ENCODE measurements at places on chromosomes 7 and 10. TPM values are rescaled to one million over a fixed set of nuclear protein-coding genes. Genes with fewer than 3 reads are reported as not detected.

DNA sequence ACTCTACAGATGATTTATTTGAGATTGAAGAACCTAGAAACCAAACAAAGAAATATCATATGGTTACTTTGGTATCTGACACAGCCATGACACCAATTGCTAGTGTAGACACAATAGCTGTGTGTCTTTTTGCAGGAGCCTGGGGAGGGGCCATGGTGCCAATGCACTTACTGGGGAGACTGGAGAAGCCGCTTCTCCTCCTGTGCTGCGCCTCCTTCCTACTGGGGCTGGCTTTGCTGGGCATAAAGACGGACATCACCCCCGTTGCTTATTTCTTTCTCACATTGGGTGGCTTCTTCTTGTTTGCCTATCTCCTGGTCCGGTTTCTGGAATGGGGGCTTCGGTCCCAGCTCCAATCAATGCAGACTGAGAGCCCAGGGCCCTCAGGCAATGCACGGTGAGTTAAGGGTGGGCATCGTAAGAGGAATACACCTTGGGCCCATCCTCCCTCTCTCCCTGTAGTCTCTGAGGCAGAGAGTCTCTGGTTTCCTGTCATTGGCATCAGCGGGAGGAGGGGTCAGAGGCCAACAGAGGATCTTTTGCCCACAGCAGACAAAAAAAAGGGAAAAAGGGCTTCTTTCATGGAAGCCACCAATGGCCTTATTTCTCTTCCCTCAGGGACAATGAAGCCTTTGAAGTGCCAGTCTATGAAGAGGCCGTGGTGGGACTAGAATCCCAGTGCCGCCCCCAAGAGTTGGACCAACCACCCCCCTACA is 1.2 kb downstream of the TMEM139 start:
- no peak for DNase-seq

DNA sequence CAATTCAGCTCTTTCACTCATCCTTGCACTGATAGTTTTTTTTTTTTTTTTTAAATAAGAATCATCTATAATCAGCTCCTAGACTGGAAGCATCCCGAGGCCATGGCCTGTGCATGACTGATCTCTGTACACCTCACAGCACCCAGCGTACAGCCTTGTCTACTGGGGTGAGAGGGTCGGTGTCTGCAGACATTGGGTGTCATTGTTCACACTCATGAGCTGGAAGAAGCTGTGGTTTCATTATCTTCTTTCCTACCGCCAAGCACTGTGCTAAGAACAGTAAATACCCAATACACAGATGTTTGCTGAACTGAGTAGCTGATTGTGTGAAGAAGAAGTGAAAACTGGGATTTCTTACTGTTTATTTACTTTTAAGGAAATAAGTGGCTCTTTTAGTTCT is 123.6 kb downstream of the CLEC2L start:
- no peak for DNase-seq

DNA sequence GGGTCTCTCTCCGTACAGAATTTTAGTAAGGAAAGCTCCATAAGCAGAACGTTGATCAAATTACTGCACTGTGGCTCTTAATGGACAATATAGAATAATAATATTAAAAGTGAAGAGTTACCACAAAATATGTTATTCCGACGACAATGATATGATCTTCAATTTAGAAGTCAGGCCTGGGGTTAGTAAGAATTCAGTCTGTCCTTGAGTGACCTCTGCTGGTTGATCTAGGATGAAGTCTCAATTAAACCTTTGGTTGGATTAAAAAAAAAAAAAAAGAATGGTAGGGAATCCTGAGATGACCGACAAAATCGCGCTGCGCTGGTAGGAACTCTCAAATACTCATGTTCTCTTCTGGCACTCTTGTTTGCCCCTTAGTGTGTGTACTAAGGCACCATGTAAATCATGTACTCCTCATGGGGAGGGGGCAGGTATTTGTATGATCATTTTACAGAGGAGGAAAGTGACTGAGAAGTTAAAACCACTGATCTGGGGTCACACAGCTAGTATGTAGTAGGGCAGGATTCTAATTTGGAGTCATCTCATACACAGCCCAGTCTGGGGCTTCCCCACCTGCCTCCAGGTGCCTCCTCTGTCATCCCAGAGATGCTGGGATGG is 161.3 kb upstream of the NPVF start:
- no peak for DNase-seq

GRCh38 chr10:62374862-62375710 is 917 bp downstream of the ZNF365 start:
- no peak for DNase-seq

- DNase-seq = no peak
These were observed 42.8 kb upstream of the GNA12 start for GRCh38 chr7:2886900-2887299.

GRCh38 chr10:103580430-103580829 is 86.9 kb downstream of the NEURL1 start:
- DNase-seq = no peak

DNA sequence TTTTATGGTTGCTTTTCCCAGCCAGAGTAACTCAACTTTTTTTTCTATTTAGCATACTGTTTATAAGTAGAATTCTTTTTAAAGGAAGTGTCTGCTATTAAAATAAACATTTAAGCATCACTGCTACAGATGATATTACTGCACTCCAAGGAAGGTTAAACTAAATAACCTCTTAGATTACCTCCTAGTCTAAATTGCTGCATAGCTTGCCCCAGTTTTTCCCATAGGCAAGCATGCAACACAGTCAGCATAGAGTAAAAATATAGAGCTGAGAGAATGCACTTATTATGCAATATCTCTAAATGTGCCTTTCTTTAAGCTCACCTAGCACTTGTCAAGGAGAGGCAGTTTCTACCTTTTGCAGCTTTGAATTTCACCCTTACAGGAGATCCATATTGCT is 1392.4 kb upstream of the CELF2 start:
- no peak for DNase-seq

- DNase-seq = no peak
These were observed 67.2 kb downstream of the CCSER2 start for GRCh38 chr10:84395581-84395980.

GRCh38 chr7:98185101-98185500 is 26.1 kb upstream of the BHLHA15 start:
- DNase-seq = no peak

DNA sequence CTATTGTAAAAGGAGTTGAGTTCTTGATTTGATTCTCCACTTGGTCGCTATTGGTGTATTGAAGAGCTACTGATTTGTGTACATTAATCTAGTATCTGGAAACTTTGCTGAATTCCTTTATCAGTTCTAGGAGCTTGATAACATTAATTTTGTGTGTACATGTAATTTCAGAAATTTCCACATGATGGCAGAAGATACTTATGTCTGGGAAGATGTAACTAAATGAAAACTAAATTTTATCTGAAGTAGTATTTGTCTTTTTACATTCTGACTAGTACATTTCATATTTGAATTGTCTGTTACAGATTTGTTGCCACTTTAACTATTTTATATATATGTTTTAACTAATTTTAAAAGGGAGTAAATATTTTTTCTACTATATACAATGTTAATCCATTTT is 27.6 kb downstream of the SDHAF3 start:
- no peak for DNase-seq

- DNase-seq = no peak
These were observed 30.5 kb downstream of the TFAM start for GRCh38 chr10:58415757-58416156.

- DNase-seq = no peak
These were observed 282.1 kb upstream of the BMPER start for GRCh38 chr7:33623267-33623666.

DNA sequence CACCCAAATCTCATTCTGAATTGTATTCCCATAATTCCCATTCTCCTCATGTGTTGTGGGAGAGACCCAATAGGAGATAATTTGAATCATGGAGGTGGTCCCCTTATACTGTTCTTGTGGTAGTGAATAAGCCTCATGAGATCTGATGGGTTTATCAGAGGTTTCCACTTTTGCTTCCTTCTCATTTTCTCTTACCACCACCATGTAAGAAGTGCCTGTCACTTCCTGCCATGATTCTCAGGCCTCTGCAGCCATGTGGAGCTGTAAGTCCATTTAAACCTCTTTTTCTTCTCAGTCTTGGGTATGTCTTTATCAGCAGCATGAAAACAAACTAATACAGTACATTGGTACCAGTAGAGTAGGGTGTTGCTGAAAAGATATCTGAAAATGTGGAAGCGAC is 98.2 kb upstream of the ASAH2 start:
- DNase-seq = no peak

GRCh38 chr10:13270877-13271551 is 28.9 kb downstream of the PHYH start:
- DNase-seq = no peak

DNA sequence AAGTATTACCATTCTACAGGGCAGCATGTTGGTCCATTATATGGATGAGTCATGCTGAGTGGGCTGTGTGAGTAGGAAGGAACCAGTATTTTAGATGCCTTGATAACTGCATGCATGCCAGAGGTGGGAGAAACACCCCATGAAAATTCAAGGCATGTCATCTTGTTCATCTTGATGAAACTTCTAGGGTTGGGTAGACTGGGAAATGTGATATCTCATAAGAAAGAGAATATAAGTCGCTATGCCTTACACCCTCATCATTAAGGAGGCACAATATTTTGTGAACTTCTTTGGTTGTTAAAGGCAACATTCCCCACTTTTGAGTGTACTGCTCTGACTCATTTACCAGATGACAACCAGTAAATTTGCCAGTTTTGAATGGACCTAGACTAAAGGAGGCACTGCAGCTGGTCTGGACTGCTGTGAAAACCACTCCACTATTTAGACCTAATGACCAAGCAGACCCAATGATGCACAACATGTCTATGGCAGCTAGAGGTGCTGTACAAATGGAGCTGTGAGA is 48.0 kb downstream of the ZNF365 start:
- no peak for DNase-seq

GRCh38 chr10:824946-825345 is 106.6 kb downstream of the LARP4B start:
- DNase-seq = no peak

- DNase-seq = no peak
These were observed 68.4 kb downstream of the RALA start for GRCh38 chr7:39691821-39692220.

DNA sequence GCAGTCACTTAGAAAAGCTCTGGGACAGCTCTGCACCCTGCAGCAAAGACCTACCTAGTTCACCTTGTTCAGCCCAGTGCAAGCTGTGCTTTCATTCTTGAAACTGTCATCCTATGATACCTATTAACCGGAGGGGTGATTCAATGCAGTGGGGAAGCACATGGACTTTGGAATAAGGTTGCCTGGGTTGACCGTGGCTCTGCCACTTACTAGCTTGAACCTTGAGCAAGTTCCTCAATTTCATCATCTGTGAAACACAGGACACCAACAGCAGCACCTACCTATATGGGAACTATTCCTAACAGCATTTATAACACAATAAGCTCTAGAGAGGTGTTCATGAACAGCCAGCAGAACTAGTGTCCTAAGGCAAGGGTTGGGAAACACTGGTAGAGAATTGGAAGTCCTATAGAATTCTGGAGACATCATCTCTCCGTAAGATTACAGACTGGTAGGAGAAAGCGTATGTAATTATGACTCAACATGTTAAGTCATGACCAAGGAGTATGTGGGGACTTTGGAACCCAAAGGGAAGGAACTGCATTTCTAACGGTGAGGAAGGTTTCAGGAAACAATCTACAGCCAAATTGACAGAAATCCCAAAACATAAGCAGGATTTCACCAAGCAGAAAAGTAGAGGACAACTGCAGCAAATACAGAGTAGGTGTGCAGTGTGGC is 270.0 kb downstream of the USP6NL start:
- DNase-seq = no peak

DNA sequence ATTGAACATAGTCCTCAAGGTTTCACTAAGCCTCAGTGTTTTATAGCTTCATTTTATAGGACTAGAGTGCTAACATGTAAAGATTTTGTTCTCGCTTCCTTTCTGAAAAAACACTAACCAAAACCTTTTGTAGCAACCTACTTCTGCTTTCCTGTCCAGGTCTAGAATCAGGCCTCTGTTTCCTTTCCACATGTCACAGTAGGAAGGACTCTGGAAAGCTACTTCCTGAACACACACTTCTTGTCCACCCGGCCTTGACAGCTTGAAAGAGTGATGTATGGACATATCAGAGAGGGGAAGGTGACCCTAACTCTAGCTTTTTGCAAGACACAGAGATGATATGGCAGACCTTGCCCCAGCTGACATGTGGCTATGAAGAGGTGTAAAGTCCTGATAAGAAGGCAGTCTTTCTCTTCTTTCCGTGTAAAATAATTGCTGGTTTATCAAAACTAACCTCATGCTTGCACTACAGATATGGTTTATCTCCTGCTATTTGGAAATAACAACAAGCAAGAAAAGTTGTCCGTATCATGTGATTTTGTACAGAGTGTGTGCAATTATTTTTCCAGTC is 175.4 kb downstream of the SKAP2 start:
- DNase-seq = no peak

DNA sequence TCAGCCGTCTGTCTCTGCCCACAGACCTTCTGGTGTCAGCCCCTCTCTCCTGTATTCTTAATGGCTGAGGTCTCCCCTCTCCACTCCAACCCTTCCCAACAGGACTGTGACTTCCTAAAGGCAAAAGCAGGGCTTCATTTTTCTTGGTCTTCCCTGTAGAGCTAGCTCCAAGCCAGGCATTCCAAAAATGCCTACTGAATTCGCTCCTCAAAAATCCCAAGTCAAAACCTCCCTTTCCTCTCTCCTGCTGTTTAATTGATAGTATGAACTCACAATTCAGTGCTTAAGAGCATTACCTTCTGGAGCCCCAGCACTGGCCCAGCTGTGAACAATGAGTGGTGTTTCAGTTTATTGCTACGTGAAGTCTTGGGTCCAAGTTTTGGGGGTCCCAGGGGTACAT is 628.4 kb downstream of the PARD3 start:
- no peak for DNase-seq

DNA sequence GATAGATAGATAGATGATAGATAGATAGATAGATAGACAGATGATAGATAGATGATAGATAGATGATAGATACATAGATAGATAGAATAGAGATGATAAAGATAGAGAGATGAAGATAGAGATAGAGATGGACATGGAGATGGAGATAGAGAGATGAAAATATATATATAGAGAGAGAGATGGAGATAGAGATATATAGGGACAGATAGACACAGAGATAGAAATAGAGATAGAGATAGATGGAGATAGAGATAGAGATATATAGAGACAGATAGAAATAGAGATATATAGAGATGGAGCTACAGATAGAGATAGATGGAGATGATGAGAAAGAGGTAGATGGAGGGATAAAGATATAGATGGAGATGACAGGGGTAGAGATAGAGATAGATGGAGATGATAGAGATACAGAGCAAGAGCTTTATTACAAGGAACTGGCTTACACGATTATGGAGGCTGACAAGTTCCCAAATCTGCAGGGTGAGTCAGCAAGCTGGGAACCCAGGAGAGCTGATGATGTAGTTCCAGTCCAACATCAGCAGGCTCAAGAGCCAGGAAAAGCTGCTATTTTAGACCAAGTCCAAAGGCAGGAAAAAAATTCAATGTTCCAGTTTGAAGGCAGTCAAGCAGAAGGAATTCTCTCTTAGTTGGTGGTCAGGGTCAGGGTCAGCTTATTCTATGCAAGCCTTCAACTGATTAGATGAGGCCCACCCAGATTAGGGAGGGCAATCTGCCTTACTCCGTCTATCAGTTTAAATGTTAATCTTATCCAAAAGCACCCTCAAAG is 37.1 kb downstream of the CAV1 start:
- no peak for DNase-seq

Gene GHRHR
- total RNA-seq = not detected

Gene TRIM4
- total RNA-seq = 39.0 TPM

Gene TMEM139
- total RNA-seq = 25.9 TPM

Gene OR9A2
- total RNA-seq = not detected

Gene LEP
- not detected for total RNA-seq

Gene CASTOR2
- 9.0 TPM for total RNA-seq

Gene CLCN1
- not detected for total RNA-seq

Gene NUTM2E
- not detected for total RNA-seq

Gene EPHA1
- total RNA-seq = 9.0 TPM

Gene GPR141
- 3.5 TPM for total RNA-seq
